ENCODE measurements at places on chromosomes 2 and 18. TPM values are rescaled to one million over a fixed set of nuclear protein-coding genes. Genes with fewer than 3 reads are reported as not detected.

Gene HES6
- 2.2 TPM for total RNA-seq

Gene GBX2
- total RNA-seq = not detected

DNA sequence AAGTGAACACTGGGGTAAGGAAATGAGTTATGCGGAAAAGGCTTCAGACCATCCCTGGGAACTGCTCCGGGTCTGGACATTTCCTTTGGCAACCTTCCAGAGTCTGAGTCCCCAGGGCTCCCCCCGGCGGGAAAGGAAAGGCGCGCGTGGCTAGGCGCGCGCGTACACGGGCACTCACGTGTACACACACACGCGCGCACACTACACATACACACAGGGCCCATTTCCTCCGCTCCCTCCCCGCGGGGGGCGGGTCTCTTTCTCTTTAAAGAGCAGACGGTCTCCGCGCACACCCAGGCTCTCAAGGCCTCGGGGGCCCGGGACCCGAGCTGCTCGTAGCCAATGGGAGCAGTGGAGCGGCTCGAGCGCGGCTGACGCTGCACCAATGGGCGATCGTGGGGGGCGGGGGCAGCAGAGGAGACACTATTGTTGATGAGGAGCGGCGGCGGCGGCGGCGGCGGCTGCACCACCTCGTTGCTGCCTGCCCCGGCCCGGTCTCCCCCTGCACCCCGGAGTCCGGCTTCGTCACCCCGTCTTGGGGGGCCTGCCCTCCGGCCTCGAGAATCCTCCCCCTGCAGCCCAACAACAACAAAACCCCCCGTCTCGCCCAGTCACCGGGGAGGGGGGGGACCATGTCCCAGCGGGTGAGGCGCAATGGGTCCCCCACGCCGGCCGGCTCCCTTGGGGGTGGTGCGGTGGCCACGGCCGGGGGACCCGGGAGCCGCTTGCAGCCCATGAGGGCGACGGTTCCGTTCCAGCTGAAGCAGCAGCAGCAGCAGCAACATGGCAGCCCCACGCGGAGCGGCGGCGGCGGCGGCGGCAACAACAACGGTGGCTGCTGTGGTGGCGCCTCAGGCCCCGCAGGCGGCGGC lies at the start of gene FAM117B:
TSS of gene FAM117B (plus strand) at position 414 of the 872 bp plus-strand sequence. CDS start at position 633, 219 bp downstream.
- DNase-seq = peak; percentile 97

Gene COLEC12
- 3.9 TPM for total RNA-seq

Gene HNMT
- total RNA-seq = 64.4 TPM

Gene GAD1
- total RNA-seq = not detected

Gene TPO
- not detected for total RNA-seq

- no peak for DNase-seq
Observed at GRCh38 chr2:60488291-60488690, 65.2 kb downstream of the BCL11A start.

Gene ZSWIM2
- not detected for total RNA-seq

DNA sequence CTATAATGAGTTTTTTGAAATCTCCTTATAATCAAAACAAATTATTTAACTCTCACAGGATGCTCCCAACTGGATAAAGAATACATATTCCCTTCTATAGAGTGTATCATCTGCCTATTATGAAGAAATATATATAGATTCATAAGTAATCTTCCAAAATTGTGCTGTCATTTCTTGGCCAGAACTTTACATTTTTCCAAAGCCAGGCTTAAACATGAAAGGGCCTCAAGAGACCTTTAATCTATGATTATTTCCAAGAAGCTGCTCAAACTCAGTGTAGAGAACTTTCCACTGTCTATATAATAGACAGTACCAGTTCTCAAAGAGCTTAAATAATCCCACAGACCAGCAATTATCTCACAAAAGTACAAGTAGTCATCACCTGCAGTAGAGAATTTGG lies 211.0 kb downstream of the AKAIN1 start:
- DNase-seq = no peak

GRCh38 chr2:169928463-169928864 lies 101.2 kb downstream of the UBR3 start:
- peak; percentile 70 for DNase-seq

Gene DSG1
- not detected for total RNA-seq

DNA sequence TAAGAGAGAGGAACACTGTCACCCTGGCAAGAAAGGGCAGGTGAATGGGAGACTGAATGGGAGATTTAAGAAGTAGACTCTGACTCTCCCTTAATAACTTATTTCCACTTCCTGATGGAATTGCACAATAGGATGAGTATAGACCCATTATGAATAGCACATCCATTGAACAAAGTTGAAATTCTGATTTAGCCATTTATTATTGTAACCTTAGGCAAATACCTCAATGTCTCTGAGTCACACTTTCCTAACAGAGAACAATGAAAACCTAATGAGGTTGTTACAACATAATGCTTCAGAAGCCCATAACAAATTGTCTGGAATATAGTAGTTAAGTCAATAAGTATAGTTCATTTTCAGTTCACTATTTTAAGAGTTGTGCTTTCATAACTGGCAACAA lies 78.9 kb downstream of the NRXN1 start:
- DNase-seq = no peak
